Activated CD8-positive, alpha-beta T cell treated with anti-CD3 and anti-CD28 coated beads for 36 hours (primary cell): ENCODE measurements at places on chromosomes 5 and 9. TPM values are rescaled to one million over a fixed set of nuclear protein-coding genes. Genes with fewer than 3 reads are reported as not detected.

DNA sequence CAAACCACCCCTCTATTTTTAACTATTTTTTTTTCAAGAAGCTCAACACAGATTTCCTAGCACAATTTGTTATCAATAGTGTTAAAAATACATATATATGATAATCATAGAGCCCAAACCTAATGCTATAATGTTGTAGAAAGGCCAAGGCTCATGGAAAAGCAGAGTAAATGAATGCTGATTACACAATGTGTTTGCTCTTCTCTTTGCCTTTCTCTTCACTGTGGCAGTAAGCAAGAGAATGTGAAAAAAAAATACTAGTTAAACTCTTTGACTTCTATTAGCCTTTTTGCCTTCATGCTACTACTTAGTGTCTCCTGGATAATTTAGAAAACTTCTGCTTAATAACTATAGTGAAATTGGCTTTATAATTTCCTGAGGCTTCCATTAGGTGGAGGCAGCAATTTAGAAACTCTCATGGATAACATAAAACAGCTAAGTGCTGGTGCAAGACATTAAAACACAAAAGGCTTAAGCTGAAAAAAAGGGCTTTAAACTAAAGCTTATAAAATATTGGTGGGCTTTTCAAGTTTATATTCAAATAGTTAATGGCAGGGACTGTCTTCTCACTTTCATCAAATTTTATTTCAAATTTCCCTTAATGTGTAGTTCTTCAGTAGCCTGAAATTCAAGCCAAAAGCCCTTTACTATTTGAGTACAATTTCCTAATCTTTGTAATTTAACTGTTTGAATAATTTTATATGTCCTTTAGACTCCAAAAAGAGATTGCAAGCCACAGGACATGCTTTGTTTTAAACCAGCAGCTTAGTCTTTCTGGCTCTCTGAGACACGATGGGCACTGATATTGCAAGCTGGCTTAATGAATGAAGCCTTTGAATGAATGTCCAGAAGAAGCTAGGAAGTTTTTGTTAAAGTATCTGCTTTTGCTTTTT lies 2031.8 kb upstream of the CDH6 start:
- no peak for DNase-seq
- no peak overlapping the region for H3K4me3 ChIP-seq

The MORN5 gene
- not detected for total RNA-seq

The PIK3R1 gene
- 57.6 TPM for total RNA-seq

DNA sequence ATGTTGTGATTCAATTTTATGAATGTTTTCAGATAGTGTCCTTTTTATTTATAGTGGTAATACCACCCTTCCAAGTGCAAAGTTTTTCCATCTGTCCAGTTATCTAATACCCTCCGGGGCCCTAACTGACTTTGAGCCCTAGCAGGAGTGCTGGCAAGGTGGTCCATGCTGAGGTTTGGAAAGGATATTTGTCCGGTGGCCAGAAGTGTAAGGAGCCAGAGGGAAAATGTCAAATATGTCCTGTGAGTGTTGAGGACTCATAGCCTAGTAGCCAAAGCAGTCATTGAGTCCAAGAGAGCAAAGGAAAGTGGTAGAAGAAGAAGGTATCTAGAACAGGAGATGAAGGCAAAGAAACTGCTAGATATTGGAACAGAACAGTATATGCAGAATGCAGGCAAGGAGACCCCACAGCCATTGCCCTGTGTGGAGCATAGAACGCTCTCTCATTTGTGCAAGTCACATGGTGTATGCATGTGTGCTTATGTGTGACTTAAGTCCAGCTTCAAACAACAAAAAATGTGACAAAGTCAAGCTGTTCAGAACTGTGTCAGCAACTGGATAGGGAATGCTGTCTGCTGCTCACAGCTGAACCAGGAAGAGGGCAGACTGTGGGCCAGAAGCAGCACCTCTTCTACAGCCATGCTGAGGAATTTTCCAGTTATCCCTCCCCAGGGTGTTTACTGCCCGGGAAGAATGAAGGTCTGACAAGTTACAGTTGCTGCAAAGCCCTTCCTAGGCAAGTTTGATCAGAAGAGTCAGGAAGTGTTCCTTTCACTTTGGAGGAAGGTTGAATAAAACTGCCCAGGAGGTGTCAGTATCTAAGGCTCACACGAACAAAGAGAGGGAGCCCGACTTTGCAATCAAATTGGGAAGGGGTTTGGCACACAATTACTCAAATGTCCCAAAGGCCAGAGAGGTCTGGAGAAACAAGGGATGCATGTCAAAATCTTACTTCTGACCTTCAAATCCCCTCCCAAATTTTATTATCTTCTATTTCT lies 463.3 kb upstream of the DMAC1 start:
- DNase-seq: no peak
- H3K36me3 ChIP-seq: no peaks in the 10 kb centered on the region
- no peaks in the 10 kb centered on the region for H3K4me1 ChIP-seq
- no peaks in the 10 kb centered on the region for H3K27me3 ChIP-seq
- H3K4me3 ChIP-seq: no peak overlapping the region

GRCh38 chr9:33022303-33022702 lies 2.8 kb upstream of the DNAJA1 start:
- peak overlapping the region; percentile 5 for H3K27ac ChIP-seq
- peaks cover 42% of the 10 kb centered on the region for H3K36me3 ChIP-seq
- peaks cover 35% of the 10 kb centered on the region for H3K4me1 ChIP-seq
- DNase-seq: no peak
- no peaks in the 10 kb centered on the region for H3K27me3 ChIP-seq

- no peaks in the 10 kb centered on the region for H3K27me3 ChIP-seq
- DNase-seq: no peak
- H3K4me1 ChIP-seq: peaks cover 6% of the 10 kb centered on the region
- no peak overlapping the region for H3K27ac ChIP-seq
- no peaks in the 10 kb centered on the region for H3K36me3 ChIP-seq
Observed at GRCh38 chr5:122153230-122153629, 23.9 kb downstream of the ZNF474 start.

DNA sequence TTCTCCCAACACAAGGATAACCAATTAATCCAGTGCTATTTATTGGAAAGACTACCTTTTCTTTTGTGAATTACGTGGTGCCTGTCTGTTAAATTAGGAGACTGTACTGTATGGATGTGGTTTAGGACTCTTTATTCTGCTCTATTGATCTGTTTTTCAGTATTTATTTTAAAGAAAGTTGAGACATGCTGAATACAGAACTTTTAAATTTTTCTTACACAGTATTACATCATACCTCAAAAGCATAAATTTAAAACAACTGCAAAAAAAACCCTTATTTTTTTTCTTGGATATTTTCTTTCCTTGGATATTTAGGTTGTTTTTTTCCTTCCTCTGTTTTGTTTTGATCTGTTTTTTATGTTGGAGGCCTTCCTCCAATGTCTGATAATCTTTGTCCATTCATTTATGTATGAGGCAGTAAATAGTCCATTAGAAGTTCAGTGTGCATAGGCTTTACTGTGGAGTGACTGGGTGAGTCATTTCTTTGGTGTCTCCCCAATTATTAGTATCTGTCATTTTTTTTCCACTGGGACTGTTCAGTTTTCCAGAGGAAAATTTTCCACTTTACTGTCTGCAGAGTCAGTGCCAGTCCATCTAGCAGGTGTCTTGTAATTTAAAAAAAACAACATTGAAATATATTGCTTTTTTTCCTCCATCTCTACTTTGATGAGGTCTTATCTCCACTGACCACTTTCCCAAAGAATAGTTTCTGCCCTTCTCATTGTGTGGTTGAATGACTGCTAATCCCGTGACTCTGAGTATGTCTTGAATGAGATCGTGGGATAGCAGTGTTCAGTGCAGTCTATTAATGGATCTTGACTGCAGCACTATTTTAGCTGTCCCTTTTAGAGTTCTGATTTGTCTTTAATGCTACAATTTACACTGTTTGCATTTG lies 15.2 kb downstream of the CYSTM1 start:
- H3K27me3 ChIP-seq: peaks cover 3% of the 10 kb centered on the region
- no peaks in the 10 kb centered on the region for H3K4me1 ChIP-seq
- no peak overlapping the region for H3K4me3 ChIP-seq
- H3K27ac ChIP-seq: no peak overlapping the region
